Stimulated activated CD4-positive, alpha-beta T cell treated with anti-CD3 and anti-CD28 coated beads, TNF-alpha, amount 100 ng/mL, for 4 hours (primary cell): ENCODE measurements at places on chromosomes 5 and 9.

DNA sequence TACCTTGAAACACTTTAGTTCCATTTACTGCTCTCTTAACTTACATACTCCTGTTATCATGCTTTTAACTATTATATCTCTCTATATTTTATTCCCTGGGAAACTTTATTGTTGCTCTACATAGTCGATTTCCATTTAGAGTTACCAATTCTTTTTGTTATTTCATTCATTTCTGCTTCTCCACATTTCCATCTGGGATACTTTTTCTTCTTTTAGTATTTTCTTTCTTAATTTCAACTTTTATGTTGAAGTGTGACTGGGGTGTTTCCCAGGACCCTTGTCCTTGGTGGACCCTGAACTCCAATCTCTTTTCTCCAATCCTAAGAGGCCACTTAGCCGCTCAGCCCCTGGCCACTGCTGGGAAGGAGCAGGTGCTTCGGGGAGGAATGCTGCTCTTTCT lies 36.0 kb downstream of the PSD2 start:
- no peak for DNase-seq

DNA sequence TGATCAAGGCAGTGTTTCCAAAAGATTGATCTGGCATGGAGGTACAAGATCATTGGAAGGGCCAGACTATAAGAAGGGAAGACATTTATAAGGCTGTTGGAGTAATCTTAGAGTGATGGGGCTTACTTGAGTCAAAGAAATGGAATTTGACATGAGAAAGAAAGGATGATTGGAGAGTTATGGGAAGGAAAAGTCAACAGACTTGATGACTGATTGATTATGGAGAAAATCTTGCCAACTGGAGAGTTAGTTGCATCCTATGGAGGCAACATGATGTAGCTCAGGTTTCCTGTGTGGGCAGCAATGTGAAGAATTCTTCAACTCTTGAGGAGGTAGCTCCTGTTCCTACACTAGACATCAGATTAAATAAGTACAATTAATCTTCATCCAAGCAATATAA lies 10.9 kb upstream of the MAST4 start:
- no peak for DNase-seq

- no peak for DNase-seq
Observed at GRCh38 chr9:35164711-35165110, 2.9 kb downstream of the UNC13B start.

GRCh38 chr5:87182649-87183048 lies 85.0 kb upstream of the RASA1 start:
- DNase-seq, result no peak

DNA sequence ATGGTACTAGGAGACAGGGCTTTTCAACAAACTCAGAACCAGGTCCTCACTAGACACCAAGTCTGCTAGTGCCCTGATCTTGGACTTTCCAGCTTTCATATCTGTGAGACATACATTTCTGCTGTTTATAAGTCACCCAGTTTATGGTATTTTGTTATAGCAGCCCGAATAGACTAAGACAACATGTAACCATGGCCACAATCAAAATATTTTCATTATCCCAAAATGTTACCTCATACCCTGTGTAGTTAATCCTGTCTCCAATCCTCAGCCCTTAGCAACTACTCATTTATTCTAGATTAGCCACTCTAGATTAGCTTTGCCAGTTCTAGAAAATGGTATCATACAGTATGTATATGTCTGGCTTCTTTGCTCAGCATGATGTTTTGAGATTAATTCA lies 6.3 kb upstream of the ATG10 start:
- no peak for DNase-seq

GRCh38 chr9:35051069-35051967 lies 21.1 kb downstream of the VCP start:
- peak; percentile 20 for DNase-seq

DNA sequence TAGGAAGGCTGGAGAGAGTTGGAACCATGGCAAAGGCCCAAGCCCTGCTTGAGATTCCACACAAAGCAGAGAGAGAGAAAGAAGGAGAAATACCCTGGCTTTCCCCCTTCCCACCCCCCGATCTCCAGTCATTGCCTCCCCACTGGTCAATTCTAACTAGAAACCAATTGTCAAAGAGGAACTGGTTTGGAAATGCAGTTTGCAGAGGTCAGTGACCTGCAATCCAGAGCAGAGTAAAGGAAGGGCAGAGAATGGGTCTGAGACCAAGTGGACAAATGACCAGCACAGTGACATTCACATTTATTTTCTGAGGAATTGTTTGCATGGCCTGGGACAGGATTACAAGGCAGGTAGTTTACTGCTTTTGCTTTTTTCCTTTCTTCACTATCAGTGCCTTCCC lies 37.5 kb upstream of the ZFYVE16 start:
- no peak for DNase-seq

DNA sequence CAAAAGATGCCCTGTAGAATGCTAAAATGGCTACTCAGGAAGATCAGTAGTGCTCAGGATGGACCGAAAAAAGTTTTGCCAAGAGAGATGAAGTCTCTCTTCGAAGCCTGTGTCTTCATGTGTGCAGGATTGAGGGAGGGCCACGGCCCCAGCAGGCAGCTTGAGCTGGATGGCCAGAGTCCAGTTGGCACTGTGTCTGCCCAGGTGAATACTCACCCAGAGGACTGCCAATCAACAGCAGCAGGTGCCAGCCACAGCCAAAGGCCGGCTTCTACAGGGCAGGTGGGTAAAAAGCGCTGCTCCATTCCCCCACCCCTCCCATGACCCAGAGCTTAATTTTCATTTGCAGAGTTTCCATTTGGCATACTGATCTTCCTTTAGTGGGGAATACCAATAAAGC lies 287.9 kb upstream of the ZNF608 start:
- no peak for DNase-seq

GRCh38 chr5:68189613-68190012 lies 25.9 kb upstream of the PIK3R1 start:
- no peak for DNase-seq

DNA sequence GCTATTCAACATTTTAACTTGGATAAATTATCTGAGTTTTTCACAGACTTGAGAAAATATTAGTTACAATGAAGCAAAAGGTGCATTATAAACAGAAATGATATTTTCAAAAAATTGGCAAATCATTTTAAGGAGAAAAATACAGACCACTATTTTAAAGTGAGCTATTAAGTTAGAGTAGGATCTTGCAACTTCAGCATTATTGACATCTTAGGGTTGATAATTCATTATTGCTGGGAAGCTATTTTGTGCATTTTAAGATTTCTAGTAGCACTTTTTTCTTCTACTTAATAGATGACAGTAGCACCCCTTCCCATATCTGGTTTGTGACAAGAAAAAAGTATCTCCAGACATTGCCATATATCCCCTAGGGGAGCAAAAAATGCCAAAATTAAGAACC lies 774.1 kb downstream of the CDH12 start:
- DNase-seq, result no peak

GRCh38 chr5:158050421-158050820 lies 191.5 kb upstream of the CLINT1 start:
- DNase-seq, result no peak

DNA sequence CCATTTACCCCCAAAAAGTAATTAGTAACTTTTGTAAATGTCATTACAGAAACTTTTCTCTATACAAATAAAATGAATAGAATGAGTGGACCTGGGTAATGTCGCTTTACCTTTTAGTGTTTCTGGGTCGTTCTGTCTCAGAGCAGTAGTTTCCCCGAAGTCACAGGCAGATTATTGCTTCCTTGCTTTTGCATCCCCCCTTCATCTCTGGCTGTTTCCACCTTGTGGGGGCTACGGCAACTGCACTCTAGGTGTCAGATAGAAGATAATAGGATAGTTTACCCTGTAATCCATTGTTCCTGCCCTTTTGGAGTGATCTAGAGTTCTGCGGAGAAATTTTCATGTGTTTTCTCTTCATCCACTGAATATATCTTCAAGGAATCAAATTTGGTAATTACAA lies 68.7 kb downstream of the PRR16 start:
- no peak for DNase-seq

DNA sequence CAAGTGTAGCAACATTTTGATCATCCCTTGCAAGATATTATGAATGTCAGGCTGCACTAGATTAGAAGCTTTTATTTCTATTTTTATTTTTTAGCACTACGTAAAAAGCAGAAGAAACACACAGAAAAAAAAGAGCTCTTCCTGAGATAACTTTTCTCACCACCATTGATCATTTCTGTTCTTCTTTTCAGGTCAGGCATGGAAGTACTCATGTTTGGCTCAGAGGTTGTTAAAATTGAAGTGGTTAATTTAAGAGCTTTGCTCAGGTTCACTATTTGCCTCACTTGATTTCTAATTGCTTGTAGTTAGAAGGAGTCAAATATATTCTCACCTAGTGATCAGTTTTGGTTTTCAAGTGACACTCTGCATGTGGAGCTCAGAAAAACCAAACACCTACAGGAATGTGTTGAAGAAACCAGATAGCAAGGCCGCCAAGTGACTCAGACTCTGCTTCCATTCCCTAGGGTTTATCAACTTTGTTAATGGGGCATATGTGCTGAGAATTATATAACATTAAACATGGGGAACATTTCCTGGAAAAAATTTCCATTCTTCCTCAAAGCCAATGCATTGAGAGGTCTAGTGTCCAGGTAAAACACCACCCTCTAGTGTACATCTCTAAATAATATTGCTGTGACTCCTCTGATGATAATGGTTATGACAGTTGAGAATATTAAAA lies 679.8 kb downstream of the CETN3 start:
- no peak for DNase-seq

DNA sequence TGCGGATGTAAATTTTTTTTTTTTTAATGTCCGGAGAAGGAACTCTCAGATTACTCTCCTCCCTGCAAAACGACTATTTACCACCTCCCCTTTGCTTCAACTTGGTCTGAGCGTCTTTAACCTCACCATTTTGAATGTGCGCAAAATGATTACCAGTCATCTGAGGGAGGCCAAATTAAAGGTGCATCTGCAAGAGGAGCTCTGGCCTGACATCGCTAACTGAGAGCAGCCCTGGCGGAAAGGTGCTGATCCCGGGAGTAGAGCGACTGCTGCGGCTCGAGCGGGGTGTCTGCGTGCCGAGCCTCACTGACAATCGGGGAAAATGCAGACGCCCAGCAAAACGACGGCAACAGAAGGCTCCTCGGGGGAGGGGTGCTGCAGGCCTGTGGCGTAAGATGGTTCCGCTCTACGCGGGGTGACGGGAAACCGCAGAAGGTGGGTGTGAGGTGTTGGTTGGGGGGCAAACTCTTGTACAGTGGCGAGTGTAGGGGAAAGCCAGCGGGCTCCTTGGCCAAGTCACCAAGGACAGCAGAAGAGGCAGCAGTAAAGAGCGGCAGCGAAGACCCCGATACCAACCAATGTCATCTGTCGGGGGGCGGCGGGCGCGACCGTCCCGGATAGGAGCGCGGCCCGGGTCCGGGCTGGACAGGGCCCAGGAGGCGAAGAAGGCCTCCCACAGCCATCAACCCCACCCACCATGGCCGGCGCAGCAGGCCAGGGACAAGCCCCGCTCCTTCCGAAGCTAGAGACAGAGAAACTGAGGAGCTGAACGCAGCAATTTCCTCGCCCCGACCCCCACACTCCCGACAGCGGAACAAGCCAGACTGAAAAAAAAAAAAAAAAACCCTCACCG lies 557 bp downstream of the PJA2 start:
- peak; percentile 65 for DNase-seq

DNA sequence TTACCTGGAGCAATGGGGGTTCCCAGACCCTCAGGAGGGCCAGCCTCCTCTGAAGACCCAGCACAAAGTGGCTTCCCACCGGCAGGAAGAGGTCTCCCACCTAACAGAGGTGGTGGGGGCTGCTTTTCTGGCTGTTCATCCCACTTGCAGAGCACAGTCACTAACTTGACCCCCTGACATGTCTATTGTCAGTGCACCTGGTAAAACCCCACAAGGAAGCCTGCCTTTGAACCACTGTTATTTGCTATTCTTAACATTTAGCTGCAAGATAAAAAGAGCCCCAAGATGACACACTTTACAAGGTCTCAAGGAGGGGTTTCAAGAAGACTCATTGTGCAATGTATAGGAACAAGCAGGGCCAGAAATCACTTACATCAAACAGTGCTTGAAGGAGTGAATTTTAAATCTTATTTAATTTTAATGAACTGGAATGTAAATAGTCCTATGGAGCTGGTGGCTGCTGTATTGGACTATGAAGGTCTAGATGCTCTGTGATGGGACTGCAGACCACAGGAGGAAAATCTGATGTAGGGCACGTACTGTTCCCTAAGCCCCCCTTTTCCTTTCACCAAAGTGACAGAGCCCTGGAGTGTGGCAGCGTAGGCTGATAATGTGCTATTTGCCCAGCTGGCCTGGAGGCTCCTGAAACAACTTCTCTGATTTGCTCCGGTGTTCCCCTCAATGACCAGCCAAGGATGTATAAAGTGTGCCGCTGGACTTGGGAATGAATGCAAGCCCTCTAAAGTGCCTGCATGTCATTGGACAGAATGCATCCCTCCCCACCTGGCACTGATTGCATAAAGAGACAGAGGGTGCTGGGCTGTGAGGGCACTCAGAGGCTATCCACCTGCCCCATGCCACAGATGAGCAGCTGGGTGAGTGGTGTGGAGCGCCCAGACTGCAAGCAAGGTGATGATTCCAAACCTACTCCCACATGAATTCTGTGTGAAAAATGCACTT lies 80.2 kb downstream of the PTPN3 start:
- no peak for DNase-seq

- DNase-seq, result no peak
Observed at GRCh38 chr5:5424736-5425135, 2.3 kb downstream of the ICE1 start.

DNA sequence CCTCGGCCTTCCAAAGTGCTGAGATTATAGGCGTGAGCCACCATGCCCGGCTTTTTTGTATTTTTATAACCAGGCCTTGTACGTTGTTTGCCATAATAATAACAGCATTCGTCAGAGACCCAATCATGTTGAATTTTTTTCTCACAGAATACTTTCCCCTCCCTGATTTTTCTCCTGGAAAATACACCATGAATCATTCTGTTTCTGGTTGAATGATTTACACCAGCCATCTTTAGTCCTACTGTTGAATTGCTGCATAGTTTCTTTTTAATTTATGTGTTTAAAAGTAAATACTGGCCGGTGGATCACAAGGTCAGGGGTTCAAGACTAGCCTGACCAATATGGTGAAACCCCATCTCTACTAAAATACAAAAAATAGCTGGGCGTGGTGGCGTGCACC lies 3.5 kb downstream of the CNOT8 start:
- DNase-seq, result no peak
